T-helper 1 cell (primary cell): ENCODE measurements at places on chromosomes 7 and 10.

GRCh38 chr7:82416402-82416801 is 27.2 kb downstream of the CACNA2D1 start:
- no peak for DNase-seq

GRCh38 chr10:124566981-124567835 is 105.6 kb downstream of the LHPP start:
- no peak for DNase-seq

- DNase-seq: no peak
These were observed 662 bp downstream of the POLR3A start for GRCh38 chr10:78028438-78029268.

DNA sequence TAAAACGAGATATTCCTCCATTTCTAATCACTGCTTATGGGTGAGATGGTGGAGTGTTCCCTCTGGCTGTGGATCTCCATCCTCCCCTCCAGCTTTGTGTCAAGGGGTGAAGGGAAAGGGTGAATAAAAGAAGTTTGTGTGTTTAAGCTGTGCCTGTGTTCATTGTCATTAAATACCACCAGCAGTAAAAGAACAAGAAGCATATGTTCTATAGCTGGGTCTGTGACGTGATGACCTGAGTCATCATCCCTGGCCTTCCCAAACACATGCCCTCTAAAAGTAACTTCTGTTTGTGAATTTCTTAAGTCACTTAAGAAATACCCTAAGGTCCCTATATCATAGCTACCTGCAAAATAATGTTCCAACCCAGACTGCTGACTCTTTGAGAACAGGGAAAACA is 104.9 kb downstream of the PPP1R17 start:
- no peak for DNase-seq

GRCh38 chr7:129264534-129264933 is 39.7 kb downstream of the AHCYL2 start:
- no peak for DNase-seq

- no peak for DNase-seq
These were observed 503.2 kb upstream of the MKI67 start for GRCh38 chr10:128629111-128630096.

GRCh38 chr10:29619241-29619669 is 15.5 kb downstream of the SVIL start:
- no peak for DNase-seq

- no peak for DNase-seq
These were observed 122.9 kb upstream of the LYZL2 start for GRCh38 chr10:30752481-30752881.

DNA sequence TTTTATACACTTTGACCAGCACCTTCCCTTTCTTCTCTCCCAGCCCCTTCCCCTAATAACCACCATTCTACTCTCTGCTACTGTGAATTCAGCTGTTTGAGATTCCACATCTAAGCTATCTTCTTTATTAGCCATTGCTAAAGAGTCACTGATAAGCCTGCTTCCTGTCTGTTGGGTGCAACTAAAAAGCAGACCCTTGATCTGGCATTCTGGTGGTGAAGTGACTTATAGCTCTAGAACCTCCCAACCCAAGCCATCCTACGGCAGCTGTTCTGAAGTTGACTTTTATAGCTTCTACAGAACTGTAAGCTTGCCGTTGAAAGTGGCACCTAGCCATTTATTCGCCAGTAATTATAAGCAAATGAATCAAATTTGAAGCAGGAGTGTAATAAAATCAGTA is 105.6 kb downstream of the AHR start:
- DNase-seq: no peak

DNA sequence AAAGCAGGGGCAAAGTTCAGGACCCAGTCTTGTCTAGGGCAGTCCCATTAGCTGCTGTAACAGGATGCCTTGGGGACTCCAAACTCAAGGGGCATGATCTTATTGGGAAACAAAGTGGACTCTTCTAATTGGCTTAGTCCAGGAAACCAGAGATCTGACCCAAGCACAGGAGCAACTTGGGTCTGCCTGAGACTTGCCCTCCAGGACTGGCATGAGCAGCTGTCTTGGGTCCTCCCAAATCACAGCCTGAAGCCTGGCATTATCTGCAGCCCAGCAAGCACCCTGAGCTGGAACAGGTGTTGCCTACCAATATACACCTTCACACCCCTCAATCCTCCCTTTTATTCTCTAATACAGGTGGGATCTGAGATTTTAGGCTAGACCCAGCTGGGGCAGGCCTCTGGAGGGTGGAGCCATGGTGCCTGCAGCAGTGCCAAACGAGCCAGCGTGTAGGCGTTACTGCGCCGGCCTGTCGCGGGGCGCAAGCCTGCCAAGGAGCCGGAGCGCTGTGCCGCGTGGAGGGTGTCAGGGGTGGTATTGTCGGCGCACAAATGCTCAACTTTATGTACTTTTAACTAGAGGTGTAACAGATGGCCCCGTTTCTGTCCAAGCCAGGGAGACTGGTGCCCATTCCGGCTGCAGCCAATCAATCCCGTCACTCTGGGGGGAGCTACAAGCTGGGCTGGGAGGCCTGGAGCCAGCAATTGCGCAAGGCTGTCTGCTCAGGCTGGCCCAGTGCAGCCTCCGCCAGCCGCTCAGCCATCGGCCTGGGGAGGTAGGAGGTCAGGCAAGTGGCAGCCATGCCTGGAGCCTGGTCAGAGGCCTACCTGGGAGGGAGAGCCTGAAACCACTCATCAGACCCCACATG is 12.8 kb upstream of the LBX1 start:
- DNase-seq: no peak

- no peak for DNase-seq
These were observed 138.5 kb downstream of the SRPK2 start for GRCh38 chr7:105250239-105250638.

DNA sequence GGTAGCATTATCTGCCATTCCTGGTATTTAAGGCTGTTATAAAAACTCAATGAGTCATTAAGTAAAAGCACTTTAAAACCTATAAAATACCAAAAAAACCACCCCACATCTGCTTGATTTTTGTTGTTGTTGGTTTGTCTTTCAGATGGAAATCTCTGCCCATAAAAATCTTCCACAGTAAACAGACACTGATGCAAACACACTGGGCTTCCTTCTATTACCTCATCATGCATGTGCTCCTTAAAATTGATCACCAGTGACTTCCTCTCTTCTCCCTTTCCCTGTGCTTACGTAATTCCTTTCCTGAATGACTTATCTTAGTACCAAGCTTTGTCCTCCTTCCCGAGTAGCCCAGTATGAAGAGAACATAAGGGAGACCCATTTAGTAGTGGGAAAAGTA is 167.2 kb downstream of the EVX1 start:
- DNase-seq: no peak

DNA sequence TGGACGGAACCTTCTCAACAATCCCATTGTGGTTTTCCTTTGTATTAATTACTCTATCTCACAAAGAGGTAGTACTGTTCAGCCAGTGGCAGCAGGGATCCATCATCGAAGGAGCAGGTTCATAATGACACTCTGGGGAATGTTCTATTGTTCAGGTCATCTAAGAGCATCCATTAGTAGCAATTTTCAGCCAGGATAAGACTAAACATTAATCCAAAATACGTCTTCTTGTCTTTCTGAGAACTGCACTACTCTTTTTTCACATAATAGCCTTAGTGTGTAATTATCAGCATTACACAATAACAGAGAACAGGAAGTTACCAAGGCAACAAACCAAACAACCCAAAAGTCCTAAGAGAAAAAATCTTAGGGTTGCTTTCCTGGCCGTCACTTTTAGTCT is 259.5 kb upstream of the VWC2 start:
- DNase-seq: no peak

DNA sequence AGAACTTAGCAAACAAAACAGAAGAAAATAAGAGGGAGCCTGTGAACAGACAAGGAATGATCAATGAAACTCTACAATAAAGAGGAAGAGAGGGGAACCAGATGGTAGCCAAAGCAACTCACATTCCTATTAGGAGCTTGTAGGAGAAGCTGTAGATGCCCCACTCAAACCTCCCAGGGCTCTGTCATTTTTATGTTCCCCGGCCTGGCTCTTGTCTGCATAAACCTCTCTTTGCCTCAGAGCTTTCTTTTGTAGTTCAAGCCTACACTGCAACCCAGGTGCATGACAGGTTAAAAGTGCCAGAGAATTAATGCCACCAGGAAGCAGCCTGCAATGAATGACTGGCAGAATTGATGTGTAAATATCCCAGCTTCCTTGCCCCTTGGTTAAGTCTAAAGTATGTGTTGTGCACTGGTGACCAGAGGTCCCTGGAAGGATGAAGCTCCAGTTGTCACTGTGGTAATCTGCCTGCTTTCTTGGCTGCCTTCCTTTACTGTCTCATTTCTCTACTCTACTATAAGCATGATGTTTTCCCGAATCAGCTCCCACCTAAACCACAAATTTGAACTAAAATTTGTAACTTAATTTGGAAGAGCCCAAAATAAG is 40.4 kb downstream of the HDAC9 start:
- no peak for DNase-seq

GRCh38 chr7:36272567-36273269 is 116.9 kb upstream of the ANLN start:
- no peak for DNase-seq

DNA sequence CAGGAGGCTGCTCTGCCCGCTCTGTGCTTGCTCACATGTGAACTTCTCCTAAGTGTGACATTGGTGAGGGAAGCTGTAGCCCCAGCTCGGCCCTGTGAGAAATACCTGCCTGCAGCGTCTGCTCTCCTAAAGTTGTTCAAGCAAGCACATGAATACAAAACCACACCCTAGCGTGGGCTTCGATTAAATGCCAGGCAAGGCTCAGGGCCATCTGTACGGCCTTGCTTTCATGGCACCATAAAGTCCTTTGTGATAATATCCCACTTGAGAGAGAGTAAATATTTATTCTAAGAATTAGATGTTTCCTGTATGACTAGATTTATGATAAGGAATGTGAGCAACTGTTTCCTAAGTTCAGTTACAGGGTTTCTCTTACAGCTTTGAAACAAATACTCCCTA is 262.8 kb upstream of the KLF14 start:
- no peak for DNase-seq

GRCh38 chr7:128347647-128348097 is 4.0 kb upstream of the RBM28 start:
- DNase-seq: no peak

DNA sequence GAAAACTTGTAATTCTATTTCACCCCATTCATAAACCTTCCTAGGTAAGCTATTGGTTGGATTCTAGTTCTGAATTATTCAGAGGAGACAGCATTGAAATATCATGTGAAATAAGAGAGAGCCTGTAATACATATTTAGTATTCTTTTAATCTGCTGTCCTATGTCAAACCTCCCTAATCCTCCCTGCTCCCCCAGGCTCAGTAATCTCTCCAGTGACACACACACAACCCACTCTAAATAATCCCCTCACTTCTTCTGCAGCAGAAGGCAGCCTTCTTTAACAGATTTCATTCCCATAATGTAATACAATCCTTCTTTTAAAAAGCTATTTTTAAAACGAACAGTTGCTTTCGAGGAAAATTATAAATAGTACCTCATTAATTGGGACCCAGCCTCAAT is 639.7 kb upstream of the AUTS2 start:
- DNase-seq: no peak
